ENCODE measurements at places on chromosomes 5 and 9.

DNA sequence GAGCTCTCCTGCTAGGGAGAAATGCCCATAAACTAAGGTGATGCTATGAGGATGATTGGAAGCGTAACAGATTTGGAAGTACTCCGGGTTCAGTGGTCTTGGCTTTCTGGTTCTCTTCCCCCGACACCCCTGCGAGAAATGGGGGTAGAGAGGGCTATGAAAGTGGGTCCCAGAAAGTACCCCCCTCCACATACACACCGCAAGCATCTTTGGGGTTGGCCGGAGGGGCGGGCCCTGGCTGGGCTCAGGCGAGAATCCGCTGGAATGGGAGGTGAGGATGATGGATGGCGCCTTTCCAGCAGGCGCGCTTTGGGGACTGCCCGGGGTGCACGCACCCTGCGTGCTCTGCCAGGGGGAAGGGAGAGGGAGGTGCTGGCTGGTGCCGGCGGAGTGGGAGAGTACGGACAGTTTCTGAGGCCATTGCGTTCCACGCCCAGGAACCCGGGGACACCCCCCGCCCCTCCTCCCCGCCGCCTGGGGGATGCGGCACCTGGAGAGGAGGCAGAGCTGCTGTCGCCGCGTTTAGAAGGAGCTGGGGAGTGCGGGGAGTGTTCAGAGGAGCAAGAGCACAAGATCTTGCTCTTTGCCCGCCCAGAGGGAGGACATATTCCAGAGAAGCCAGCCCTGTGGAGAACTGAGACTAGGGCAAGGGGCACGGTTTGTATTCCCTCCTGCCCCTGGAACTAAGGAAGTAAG, 1.9 kb downstream of the PCSK5 start:
- no peak for DNase-seq

- no peak for DNase-seq
These were observed 51.5 kb downstream of the CCDC192 start for GRCh38 chr5:127754706-127755105.

GRCh38 chr5:176352116-176352878, 9.3 kb downstream of the KIAA1191 start:
- no peak for DNase-seq

- DNase-seq = no peak
These were observed 123.3 kb upstream of the RUSC2 start for GRCh38 chr9:35366627-35367026.

- no peak for DNase-seq
These were observed 444.0 kb upstream of the TRPC7 start for GRCh38 chr5:136809382-136809781.

GRCh38 chr5:23084815-23085214, 231.7 kb upstream of the CDH12 start:
- no peak for DNase-seq

GRCh38 chr5:171678646-171679045, 107.0 kb upstream of the SMIM23 start:
- no peak for DNase-seq

GRCh38 chr9:21969951-21970799, 24.0 kb downstream of the CDKN2A start:
- DNase-seq = no peak

- no peak for DNase-seq
These were observed 18.9 kb downstream of the PDE4D start for GRCh38 chr5:59874675-59875074.

DNA sequence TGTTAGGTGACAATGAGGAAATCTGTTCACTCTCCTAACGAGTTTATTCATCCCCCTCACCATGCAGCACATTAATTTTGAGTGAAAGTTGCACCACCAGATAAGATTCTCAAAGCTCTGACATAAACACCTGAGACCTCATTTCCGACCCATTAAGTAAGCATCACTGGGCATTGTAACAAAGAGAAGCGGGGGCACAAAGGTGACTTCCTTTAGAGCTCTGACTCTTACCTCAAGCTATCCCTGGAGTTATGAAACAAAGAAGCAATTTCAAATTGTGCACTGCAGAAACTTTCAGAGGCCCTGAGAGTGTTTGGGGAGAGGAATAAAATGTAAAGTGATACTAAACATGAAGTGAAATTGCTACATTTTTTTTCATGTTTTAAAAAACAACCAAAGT, 29.5 kb downstream of the C5orf15 start:
- no peak for DNase-seq

- no peak for DNase-seq
These were observed 23.6 kb downstream of the RNF145 start for GRCh38 chr5:159185773-159186172.

DNA sequence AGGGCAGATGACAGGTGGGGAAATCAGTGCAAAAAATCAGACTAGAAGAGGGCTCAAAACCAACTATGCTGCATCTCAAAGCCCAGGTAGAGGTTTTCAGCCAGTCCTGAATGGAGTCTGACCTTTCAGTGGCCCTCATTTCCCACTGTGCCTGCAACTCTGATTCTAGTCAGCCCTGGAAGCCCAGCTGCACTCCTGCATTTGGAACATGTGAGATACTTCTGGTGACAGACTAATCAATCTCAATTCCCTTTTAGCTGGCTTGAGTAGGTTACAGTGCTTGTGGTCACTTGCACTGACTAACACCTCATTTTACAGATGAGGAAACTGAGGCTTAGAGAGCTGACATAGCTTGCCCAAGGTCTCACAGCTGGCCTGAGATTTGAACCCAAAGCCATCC, 7.9 kb upstream of the ACSL6 start:
- no peak for DNase-seq

- DNase-seq = no peak
These were observed 150.3 kb downstream of the AUH start for GRCh38 chr9:91211414-91211813.

- no peak for DNase-seq
These were observed 39.5 kb downstream of the MACROH2A1 start for GRCh38 chr5:135359374-135360165.

DNA sequence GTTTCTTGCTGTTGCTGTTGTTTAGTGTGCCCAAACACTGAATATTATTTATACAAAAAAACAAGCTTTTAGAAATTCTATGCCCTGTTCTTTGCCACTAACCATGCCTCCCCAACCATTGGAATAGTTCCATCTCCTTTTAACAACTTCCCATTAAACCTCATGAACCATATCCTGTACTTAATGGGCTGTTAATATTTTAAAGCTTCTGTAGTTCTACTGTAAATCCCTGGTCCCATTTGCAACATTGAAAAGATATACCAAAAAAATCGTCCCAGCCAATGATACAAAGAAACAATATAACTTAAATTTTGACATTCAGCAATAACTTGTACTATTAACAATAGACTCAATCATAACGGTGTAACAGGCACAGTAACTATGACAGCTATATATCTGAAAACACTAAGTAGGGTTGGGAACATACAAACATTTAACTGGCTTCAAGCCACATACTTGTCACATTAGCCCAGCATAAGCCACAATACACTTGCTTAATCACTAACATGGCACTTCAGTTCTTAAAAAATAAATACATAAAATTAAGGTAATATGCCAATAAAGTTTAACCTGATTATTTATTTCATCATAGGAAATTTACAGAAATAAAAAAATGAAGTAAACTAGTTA, 86.1 kb downstream of the ADAMTS6 start:
- no peak for DNase-seq

- DNase-seq = no peak
These were observed 138.9 kb downstream of the C9orf50 start for GRCh38 chr9:129481810-129482511.

DNA sequence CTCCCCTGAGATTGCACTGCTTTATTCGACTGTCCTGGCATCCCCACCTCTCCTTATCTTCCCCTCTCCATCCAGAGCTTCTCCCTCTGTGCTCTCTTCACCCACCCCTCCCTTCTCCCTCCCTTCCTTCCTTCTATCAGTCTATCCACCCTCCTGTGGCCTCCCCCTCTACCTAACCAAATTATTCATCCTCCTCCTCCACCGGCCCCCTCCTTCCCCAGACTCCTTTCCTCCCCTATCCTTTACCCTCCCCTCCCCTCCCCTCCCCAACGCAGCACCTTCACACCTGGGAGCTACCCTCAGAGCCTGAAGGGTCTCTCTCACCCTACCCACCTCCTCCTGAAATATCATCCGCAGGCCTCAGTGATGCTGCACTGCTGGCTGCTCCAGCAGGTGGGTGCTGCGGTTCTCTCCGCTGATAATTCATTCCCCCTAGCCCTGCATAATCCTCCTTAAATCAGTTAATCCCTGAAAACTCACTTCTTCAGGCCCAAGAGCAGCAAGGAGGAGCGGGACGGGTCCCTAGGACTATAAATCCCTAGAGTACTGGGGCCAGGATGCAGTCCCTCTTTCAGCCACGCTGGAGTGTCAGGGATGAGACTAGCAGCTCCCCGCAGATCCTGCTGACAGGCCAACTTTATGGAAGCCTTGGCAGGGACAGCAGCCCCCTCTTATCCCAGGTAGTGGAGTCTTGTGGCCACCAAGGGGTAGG, 97.8 kb downstream of the PCDH1 start:
- DNase-seq = no peak

- no peak for DNase-seq
These were observed 184.6 kb downstream of the AUH start for GRCh38 chr9:91177081-91177480.

DNA sequence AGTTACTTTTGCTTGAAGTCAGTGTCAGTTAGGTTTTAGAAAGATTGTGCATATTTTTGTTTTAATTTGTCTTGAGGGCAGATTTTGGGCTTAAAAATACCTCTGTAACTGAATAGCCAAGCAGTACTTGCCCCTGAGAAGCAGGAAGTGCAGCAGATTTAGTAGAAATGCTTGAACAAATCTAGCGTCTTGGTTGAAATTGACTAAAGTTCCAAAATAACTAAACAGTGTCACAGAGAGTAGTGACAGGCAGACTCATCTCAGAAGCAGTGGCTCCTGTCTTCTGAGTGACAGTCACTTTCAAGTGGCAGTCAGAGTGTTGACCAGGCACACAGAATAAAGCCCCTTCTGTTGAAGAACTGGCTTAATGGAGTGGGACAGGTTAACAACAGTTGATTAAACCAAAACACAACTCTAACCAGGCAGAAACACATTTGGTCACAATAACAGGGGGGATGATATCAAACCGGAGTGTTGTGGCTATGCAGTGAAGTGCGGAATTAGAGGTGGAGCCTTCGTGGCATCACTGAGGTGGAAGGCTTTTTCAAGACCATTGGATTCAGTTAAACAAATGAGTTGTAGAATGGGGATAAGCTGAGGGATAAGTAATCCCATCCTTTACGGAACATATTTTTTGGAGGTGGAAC, 29.1 kb downstream of the TRIO start:
- DNase-seq = no peak

DNA sequence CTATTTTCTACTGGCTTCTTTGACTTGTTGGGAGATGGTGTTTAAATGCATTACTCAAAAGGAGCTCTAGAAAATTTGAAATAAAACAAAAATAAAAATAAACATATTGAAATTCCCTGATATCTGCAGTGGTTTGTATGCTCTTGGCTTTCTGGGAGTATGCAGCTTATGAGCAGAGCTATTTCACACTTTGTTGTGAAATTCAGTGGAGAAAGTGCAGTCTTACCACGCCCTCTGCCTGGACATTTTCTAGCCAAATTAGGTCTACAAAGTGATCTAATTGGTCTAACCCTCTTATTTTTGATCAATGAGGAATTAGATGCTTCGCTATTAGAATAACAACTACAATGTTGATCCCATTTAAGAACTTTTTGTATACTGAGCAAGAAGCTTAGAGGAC, 66.8 kb downstream of the INSYN2B start:
- no peak for DNase-seq

- DNase-seq = no peak
These were observed 29.9 kb downstream of the DPYSL3 start for GRCh38 chr5:147479949-147480348.

- DNase-seq = no peak
These were observed 2.4 kb downstream of the MACIR start for GRCh38 chr5:103260951-103261350.

- DNase-seq = no peak
These were observed 107.0 kb upstream of the RETREG1 start for GRCh38 chr5:16723821-16724220.

DNA sequence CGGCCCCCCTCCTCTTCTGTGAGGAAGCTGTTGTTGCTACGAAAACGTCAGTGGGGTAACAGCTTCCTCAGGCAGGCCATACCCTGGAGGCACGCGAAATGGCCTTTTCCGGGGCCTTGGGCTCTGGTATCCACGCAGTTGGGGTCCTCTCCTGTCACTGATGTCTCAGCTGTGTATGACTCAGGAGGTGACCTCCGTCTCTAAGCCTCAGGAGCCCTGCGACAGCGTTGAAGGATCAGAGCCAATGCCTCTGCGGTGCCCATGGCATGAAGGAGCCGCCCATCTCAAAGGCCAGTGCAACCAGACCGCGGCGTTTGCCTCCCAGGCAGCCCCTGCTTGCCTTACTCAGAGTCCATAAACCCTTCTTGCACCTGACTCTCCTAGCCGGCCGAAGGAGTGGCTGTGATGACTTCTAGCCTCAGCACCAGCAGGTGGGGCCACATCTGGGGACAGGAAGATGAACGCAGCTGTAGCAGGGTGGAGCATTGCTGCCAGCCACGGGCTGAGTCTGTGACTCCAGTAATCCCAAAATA, 1.0 kb upstream of the MXD3 start:
- no peak for DNase-seq

- DNase-seq = no peak
These were observed 44.3 kb upstream of the COL5A1 start for GRCh38 chr9:134597041-134597913.
